Hepatic stellate cell (primary cell): ENCODE measurements at places on chromosomes 12 and 14.
A peak's percentile ranks its signal among the peaks of the same experiment; 100 is the strongest.

DNA sequence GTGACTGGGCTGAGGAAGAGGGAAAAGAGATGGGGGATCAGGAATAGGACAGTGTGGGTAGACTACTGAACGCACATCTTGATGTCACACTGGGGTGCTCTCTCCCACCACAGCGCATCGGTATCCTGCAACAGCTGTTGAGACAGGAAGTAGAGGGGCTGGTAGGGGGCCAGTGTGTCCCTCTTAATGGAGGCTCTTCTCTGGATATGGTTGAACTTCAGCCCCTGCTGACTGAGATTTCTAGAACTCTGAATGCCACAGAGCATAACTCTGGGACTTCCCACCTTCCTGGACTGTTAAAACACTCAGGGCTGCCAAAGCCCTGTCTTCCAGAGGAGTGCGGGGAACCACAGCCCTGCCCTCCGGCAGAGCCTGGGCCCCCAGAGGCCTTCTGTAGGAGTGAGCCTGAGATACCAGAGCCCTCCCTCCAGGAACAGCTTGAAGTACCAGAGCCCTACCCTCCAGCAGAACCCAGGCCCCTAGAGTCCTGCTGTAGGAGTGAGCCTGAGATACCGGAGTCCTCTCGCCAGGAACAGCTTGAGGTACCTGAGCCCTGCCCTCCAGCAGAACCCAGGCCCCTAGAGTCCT, 6.9 kb downstream of the C1QL4 start:
- DNase-seq, result no peak

DNA sequence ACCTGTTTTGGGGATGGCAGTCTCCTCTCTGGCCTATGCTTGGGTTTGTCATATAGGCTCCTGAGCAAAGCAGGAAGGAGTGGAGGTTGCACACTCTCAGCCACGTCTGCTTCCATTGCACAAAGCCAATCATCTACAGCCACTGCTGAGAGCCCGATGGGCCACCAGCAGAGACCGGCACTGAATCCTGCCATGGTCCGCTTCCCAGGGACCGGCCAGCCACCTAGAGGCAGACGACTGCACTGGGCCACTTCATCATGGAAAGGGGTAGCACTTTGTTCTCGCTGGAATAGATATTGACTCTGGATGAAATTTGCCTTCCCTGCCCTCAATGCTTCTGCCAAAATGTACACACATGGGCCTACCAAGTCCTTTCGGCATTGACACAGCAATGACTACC, 22.3 kb downstream of the DLK1 start:
- DNase-seq, result no peak

DNA sequence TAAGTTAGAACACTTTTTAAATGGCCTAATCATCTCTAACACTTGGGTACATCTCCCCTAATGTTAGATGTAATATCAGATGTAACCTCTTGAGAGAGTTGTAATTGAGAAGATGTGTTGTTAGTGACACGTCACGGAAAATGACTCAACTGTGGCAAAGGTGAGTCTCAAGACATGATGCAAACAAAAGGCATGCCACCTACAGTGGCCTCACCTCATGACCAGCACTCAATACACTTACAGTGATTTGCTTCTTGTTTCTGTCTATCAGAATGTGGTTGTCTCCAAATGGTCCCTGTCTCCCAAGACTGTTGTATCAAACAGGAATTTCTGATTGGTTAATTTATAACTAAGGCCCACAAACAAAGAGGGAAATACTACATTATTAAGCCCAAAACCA, 91.2 kb downstream of the SLC25A21 start:
- DNase-seq, result no peak

GRCh38 chr12:132771126-132771838, 9.7 kb upstream of the ANKLE2 start:
- DNase-seq, result no peak

DNA sequence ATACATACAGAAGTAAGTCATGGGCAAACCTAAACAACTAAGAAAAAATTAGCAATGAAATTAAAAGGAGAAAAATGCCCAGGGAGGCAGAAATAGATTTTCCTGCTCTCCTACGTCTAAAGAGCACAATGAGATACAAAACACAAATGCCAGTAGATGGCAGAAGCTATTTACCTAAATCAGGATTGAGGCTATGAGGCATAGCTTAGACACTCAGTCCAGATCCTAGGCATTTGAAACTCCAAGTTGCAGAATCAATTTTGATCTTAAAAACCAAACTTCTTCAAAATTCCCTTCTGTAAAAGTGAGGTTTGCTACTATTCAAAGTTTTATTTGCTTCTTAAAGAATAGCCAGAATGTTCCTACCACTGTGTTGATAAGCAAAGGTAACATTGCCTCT, 368.6 kb downstream of the DAD1 start:
- no peak for DNase-seq

DNA sequence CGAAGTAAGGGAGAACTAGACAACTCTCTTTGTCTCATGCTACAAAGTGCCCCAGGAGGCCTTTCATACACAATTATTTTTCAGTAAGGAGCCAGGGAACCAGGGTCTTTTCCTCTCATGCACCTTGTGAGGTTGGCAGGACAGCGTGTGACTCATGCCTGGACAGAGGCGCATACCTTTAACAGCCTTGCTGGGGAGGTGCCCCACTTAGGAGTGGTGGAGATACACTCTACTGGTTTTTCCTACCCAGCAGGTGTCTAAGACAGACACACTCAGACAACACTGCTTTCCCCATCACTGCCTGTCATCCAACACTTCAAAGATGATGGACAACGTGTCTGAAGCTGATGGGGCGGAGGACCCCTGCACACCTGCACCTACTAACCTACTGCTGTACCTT, 49.1 kb downstream of the B4GALNT3 start:
- DNase-seq, result no peak

GRCh38 chr14:68727315-68728047, 65.4 kb downstream of the ZFP36L1 start:
- DNase-seq, result no peak

GRCh38 chr12:124608450-124608870, 41.0 kb upstream of the NCOR2 start:
- DNase-seq, result no peak

GRCh38 chr12:53950789-53951576, 3.7 kb upstream of the HOXC12 start:
- DNase-seq, result no peak

- no peak for DNase-seq
Observed at GRCh38 chr14:49853158-49853477, 530 bp upstream of the NEMF start.

GRCh38 chr14:64825509-64825908, 54.2 kb downstream of the SPTB start:
- no peak for DNase-seq

DNA sequence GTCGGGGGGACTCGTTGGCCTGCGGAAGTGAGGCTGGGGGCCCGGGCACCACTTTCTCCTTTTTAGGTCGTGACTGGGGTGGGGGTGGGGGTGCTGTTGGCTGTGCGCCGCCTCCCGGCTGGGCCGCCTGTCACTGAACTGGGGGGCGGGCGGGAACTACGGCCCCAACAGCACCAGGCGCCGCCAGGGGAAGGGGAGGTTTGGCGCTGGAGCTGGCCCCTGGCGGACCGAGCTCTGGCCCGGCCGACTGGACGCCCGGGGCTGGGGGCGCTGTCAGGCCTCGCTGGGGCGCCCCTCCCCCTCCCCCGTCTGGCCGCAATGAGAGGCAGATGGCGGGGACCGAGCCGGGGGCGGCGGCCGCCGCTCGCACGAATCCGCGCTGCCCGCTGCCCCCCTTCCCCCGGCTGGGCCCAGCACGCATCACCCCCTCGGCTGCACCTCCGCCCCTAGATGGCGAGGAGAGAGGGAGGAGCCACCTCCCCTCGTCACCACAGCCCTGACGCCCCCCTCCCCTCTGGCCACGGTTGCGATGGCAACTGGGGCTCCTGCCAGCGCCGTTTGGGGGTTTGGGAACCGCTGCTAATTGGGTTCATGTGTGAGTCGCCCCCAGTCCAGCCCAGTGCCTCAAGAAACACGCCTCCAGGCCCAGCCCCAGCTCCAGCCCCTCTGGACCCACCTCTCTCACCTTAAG, 723 bp downstream of the NFATC4 start:
- peak; percentile 83 for DNase-seq

DNA sequence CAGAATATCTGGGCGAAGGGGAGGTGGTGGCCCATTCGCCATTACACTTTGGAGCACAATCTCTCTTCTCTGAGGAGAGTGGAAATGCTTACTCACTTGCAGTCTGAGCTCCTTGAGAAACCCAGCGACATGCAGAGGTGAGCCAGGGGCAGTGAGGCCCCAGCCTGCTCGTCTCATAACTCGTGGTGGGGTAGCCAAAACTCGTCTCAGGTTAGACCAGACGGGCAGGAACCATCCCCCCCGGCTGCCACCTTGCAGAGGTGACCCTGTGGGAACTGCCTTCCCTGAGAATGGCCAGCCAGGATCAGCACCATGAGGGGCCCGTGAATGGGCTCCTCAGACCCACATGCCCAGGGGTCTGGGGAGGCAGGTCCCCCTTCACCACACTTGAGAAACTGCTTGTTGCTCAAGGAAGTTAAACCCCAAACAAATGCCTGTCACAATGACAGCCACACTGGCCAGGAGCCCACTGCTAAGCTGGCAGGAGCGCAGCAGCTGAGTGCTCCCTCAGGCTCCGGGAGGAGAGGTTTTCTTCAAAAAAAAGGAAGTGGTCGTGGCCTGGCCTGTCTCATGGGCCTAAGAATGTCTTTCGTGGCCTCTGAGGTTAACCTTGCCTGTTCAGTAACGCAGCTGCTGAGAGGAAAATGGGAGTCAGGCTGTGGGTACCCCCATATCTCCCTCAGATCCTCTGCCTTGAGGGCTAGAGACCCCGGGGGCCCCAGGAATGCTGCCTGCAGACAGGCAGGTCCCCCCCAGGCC, 9.2 kb upstream of the ALDH2 start:
- peak; percentile 62 for DNase-seq

DNA sequence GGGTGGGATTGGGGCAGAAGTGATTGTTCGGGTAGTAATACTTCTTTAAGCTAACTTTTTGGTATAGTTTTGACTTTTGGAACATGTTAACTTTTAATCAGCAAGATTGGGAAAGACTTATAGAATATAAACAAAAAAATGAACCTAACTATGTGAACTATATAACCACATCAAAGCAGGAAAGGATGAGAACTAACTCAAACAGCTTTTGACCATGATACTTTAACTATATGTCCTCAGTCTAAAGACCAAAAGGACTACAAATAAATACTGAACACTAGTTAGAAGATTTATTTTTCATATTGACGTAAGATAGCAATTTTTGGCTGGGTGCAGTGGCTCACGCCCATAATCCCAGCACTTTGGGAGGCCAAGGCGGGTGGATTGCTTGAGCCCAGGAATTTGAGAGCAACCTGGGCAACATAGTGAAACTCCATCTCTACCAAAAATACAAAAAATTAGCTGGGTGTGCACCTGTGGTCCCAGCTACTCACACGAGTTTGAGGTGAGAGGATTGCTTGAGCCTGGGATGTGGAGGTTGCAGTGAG, 108.5 kb upstream of the ATF1 start:
- DNase-seq, result no peak

DNA sequence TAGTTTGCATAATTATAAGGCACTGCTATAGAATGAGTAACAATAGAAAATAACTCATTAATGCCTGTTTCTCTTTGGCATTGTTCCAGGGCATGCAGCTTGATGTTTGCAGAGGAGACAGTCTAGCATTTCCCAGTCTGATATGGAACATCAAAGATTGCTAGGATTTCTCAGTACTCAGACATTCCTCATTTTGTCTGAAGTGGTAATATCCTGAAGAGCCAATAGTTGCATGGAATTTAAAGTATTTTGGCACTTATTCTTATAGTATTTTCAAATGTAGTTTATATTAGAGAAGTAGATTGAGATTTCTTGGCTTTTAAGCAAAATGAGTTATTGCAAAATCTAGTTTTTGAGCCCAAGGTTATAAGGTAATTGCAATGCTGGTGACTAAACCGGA, 337.3 kb upstream of the E2F7 start:
- no peak for DNase-seq

DNA sequence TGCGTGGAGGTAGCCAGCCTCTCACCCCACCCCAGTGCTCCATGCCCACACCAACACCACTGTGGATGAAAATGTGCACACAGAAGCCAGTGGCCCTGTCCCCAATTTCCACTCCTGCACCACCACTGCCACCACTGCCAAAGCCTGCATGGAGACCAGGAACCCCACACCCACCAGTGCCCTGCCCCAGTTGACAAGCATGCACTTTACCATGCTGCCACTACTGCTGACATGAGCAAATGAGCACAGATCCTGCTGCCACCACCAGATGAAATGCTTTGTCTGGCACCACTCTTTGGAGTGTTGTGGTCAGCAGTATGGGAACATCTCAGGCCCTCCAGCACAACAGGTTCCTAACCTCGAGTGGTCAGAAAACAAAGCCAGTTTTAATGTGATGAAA, 104.1 kb downstream of the ATXN7L3B start:
- DNase-seq, result no peak

DNA sequence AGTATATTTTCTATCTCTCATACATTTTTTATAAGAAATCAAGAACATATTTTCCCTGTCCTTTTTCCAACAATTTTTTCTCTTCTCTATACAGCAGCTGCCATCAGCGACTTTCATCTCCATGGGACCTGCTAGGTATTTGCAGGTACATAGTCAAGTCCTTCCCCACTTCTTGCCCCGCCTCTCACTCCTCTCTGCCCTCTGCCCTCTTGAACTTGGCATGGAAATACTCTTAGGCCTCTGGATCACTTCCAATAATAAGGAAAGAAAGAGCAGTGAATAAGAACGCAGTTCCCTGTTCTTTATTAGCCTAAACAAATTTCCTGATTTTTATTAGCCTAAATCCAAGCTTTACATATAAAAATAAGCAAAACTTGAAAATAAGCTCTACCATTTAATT, 353.1 kb downstream of the SEC23A start:
- no peak for DNase-seq

- no peak for DNase-seq
Observed at GRCh38 chr12:25186038-25186787, 8.7 kb downstream of the DNAI7 start.

GRCh38 chr12:116366824-116367223, 89.3 kb upstream of the MED13L start:
- DNase-seq, result no peak

DNA sequence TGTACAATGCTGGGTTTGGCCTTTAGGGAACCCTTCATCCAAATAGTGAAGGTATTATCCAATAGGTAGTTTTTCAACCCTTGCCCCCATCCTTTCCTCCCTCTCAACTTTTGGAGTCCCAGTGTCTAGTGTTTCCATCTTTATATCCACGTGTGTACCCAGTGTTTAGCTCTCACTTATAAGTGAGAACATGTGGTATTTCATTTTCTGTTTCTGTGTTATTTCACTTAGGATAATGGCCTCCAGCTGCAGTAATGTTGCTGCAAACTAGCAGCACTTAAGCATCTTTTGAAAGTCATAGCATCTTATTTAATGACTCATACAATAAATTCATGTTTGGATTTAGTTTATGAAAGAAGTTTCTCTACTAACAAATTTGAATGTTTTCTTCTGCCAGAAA, 442.5 kb downstream of the NELL2 start:
- DNase-seq, result no peak

- no peak for DNase-seq
Observed at GRCh38 chr14:37417833-37418232, 177.2 kb downstream of the FOXA1 start.
